ENCODE measurements at places on chromosomes 7 and 10.

GRCh38 chr10:5356302-5356763, 8.4 kb upstream of the UCN3 start:
- no peak for DNase-seq

DNA sequence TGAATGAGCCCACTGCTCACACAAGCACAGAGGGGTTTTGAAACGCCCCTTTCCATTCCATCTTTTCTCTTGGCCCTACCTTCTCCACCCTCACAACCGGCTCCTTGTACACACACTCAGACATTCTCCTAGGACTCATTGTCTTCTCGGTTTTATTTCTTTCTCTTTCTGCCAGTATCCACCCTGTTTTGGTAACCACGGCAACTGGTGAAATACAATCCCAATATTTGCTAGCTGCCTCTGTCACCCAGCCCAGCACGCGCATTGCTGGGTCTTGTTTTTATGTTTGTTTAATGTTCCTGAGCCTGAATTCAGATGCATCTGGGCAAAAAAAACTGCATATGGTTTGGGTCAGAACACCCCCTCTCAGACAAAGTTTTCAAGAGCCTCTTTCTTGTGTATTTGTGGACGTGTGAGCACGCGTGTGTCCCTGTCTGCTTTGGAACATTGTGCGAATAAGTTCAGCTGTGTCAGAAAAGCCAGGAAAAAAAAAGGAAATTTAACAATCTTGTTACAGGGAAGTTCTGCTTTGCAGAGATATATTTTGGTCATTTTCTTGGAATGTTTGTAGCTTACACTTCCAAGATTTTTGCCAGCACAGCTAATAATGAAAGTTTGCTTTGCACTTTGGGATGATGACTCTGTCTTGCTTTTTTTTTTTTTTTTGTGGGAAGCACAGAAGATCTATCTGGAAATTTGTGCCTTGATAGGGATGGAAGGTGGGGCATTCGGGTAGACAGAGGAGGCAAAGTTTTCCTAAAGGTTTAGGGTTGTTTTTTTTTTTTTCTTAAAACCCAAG, 225.9 kb downstream of the TRIL start:
- peak; percentile 78 for DNase-seq

DNA sequence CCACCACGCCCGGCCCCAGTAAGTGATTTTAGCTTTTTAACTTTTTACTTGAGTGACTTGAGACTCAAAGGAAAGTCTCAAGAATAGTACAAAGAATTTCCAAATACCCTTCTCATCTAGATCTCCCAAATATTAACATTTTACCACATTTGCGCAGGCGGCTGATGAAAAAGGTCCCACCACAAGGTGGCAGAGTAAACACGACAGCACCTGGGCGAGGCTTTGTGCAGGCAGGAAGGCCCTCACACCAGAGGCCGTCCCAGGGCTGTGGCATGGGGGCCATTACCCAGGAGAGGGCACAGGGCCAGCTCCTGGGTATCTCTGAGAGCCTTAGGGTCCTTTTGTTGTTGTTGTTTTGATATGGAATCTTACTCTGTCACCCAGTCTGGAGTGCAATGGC, 50.0 kb upstream of the WIPI2 start:
- DNase-seq, result peak; percentile 6

DNA sequence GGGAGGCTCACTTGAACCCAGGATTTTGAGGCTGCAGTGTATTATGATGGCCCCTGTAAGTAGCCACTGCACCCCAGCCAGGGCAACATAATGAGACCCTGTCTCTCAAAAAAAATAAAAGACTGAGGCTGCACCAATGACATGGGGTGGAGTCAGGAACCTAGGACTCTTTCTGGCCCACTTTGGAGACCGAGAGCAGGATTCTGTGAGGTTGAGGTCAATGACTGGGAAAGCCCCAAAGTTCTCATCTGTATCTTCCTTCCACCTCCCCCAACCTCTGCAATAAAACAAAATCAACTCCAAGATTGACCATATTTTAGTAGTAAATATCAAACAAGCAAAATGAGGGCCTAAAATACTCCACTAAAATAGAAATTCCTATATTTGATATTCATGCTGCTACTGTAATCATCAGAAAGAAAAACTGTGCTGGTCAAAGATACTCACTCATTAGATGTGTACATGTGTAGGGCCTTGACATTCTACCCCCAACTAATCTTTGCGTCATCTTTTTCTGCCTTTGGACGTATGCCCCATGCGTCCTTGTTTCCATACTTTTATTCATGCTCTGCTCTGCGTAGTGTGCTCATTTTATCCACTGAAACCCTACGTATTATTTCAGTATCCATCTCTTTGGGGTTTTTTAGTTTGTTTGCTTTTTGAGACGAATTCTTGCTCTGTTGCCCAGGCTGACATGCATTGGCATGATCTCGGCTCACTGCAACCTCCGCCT, 23.8 kb downstream of the WBP1L start:
- DNase-seq, result no peak

- DNase-seq, result no peak
Measured at GRCh38 chr7:143811-144453, 48.4 kb upstream of the FAM20C start.

DNA sequence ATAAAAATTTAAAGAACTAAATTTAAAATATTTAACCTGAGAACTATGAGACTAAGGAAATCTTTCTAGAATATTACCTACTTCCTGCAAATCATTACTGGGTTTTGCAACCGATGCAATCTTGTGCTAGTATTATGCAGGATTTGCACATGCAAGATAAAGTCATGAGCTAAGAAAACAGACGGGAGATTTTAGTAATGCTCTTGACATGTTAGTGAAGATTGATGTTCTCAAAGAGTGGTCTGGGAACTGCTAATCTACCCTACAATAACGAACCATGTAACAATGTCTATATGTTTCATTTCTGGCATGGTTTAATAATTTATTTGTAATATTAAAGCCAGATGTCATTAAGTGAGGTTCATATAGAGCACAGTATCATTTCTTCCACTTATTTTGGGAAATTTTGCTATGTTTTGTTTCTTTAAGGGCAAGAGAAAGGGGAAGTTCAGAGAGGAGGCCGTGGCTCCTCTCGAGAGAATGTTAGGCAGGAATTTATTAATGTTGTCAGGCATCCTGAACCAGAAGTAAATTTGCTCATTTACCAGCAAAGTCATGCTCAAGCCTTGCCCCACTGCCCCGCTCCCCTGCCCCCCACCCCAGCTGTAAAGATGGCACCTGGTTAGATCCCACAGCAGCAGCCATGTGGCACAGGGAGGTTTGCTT, 22.8 kb downstream of the LRRC17 start:
- no peak for DNase-seq

DNA sequence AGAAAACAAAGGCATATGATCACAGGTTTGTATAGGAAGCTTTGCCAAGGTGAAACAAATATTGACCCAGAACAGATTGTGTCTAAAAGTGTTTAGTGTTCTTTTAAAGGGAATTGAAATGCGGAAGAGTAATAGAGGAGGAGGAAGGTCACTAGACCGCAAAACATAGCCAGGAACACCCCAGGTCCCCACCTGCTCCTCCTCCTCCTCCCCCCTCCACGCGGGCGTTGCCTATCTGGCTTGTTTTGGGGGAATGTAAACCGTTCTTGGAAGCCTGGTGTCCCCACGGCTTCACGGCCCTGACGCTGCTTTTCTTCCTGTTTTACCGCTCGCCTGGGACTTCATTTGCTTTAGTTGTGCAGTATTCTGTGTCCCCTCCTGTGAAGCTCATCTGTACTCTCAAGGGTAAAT, 81.0 kb upstream of the PFKP start:
- no peak for DNase-seq

DNA sequence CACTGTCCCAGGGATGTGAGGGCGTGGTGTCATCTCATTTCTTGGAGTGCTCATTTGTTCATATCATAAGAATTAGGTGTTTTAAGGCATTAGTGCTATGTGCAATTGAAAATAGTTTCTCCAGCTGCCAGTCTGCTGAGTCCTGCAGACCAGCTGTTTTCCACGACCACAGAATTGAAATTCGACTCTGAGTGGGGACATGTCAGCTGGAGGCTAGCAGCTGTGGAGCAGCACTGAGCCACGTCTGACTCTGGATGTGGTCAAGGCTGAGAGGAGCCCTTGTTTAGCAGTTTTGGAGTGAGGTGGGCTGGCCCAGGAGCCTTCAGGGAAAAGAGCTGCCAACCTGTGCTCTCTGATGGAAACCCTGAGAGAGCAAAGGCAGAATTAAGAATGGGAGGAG, 156.3 kb upstream of the GRB10 start:
- peak; percentile 26 for DNase-seq

DNA sequence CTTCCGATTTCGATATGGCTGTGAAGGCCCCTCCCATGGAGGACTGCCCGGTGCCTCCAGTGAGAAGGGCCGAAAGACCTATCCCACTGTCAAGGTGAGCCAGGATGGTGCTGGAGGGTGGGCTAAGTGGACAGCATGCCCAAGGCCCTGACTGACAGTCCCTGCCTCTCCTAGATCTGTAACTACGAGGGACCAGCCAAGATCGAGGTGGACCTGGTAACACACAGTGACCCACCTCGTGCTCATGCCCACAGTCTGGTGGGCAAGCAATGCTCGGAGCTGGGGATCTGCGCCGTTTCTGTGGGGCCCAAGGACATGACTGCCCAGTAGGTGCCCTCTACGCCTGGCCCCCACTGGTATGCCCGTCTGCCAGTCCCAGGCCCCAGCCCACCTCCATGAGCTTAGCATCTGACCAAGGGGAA, 1.2 kb downstream of the NFKB2 start:
- no peak for DNase-seq

DNA sequence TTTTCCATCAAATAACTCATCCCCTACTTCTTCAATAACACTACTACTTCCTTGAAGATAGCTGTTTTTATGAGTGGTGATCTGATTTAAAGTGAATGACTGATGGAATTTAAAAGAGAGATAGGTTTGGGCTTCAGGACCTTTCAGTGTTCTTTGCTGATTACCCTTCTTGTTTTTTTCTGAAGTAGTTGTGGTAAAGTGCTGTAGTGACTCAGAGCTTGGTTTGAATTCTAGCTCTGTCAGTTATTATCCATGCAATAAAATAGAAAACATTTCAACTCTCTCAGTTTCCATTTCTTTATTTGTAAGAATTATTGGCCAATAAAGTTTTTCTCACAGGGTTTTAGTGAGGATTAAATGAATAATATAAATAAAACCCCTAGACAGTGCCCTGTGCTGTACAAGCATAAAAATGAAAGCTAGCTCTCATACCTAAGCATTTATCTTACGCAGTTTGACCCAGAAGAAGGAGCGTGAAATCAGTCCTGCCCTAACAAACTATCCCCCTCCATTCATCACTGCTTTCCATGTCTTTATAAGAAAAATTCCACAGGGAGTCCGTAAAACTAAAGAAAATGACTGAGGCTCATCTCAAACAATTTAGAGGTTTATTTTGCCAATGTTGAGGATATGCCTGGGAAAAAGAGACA, 25.1 kb upstream of the AKAP9 start:
- no peak for DNase-seq

DNA sequence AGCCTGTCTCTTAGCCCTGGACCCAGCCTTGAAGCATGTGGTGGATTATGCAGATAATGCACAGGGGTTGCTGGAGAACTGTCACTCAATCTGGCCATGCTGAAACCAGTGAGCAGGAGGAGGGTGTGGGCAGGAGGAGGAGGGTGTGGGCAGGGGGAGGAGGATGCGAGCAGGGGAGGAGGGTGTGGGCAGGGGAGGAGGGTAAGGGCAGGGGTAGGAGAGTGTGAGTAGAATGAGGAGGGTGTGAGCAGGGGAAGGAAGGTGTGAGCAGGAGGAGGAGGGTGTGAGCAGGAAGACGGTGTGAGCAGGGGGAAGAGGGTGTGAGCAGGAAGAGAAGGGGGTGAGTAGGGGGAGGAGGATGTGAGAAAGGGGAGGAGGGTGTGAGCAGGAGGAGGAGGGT, 18.8 kb downstream of the CAMK2B start:
- no peak for DNase-seq

DNA sequence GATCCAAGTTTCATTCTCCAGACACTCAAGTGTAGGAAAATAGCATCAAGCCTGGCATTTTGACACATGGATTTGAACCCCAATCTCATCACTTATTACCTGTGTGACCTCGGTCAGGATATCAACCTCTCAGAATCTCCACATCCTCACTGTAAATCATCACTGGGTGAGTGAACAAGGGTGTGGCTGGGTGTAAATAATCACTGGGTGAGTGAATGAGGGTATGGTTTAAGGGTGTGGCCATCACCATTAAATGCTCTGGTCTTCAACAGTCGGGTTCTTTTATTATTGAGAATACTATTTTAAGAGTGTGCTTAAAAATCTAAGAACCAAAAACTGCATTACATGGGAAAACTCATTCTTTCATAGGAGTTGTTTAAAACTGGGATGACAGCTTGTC, 200.1 kb downstream of the DOCK4 start:
- DNase-seq, result no peak

DNA sequence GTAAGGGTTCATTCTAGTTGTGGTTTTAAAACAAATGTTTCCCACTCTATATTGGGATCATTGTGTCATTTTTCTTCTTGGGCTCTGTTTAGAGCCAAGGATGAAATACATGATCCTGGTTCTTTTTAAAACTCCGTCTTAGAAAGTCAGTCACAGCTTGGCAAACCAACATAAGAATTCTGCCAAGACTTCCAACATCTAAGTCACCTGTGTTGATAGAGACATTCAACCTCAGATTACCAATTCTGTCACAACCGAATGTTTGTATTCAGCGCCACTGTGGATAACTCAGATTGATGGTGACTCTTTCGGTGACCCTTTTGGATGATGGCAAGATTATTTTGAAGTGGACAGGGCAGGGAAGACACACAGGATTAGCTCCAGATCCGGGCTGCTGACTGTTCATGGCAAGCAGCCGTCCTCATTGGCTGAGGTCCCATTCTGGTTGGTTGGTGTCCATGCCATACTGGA, 255.4 kb downstream of the ARHGAP21 start:
- no peak for DNase-seq

All from foreskin fibroblast (primary cell).